Activated CD4-positive, alpha-beta T cell treated with anti-CD3 and anti-CD28 coated beads, Interleukin-2, amount 50 U/mL, for 48 hours (primary cell): ENCODE measurements at places on chromosomes 3 and 15.

- DNase-seq: no peak
Observed at GRCh38 chr3:26422415-26422814, 200.2 kb upstream of the LRRC3B start.

DNA sequence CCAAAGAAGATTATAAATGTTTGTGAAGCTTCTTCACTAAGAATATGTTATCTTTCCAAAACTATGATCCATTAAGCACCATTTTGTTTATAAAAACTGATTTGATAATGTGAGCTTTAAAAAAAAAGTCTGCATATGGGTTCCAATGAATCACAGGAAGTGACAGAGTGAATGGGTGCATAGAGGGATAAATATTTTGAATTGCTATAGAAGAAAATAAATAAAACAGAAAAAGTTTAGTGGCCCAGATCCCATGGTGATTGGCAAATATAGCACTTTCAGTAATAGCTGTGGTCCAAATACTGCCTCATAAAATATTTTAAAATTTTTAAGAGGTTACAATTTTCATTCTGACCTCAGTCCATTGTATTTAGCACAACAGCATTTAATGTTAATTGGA is 19.2 kb downstream of the CPA3 start:
- no peak for DNase-seq

GRCh38 chr15:40121911-40122638 is 13.4 kb upstream of the BMF start:
- no peak for DNase-seq

DNA sequence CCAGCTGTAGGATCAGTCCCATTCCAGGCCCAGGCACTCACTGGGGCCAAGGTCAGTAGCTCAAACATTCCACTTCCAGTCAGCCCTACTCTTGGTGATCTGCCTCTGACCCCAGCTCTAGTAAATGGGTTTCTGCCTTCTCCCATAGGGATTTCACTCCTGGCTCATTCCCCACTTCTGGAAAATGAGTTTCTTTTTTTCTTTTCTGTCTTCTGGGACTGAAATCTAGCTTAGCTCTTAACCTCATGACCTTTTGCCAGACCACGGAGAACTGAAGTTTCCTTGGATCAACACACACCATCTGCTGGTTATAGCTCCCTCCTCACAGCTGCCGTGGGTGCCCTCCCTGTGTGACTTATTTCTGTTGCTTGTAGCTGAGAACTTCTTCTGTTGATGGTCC is 21.3 kb downstream of the MME start:
- DNase-seq: no peak

DNA sequence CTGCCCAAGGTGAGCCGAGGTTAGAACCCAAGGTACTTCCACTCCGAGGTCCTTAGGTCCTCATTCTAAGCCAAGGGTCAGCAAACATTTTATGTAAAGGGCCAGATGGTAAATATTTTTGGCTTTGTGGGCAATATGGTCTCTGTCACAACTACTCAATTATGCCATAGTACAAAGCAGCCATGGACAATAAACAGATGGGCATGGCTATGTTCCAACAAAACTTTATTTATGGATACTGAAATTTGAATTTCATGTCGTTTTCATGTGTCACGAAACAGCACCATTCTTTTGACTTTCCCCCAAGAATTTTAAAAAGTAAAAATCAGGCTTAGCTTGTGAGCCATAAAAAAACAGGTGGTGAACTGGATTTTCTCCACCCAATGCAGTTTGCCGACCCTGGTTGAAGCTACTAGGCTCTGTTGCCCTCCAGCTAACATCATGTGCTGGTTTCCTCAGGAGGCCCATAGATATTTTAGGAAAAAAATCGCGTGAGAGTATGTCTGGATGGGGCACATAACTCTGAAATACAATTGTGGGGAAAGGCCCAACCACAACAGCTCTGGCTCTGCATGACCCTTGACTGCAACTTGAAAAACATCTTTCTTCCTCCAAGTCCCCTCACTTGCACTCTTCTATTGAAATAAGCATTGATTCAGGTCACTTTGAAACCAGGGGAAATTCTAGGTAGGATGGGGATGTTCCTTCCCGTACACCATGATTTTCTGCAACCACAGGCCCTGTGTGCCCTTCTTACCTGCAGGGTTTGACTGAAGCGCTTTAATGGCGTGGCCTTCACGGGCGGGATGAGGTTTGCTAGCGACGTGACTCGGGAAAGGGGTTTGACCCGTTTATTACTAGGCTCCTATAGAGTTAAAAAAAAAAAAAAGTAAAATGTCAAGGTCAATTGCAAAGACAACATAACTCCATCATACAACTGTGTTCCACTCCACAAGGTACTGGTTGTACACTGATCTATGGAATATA is 28.5 kb downstream of the ARHGEF3 start:
- DNase-seq: no peak
